Spinal cord (tissue), 10 donors: ENCODE measurements at places on chromosomes 2 and 18. TPM values are rescaled to one million over a fixed set of nuclear protein-coding genes. Genes with fewer than 3 reads are reported as not detected.

Gene CHRNA1
- 0.22 TPM for total RNA-seq

Gene CYTIP
- 5.9 TPM for total RNA-seq

GRCh38 chr2:14422426-14422825, 210.1 kb upstream of the LRATD1 start:
- no peak overlapping the region for H3K4me3 ChIP-seq
- H3K27me3 ChIP-seq = no peaks in the 10 kb centered on the region
- no peak overlapping the region for H3K27ac ChIP-seq
- H3K4me1 ChIP-seq = no peaks in the 10 kb centered on the region
- no peaks in the 10 kb centered on the region for H3K36me3 ChIP-seq

- no peaks in the 10 kb centered on the region for H3K27me3 ChIP-seq
- H3K4me1 ChIP-seq = peaks cover 18% of the 10 kb centered on the region
- no peak for DNase-seq
- no peaks in the 10 kb centered on the region for H3K36me3 ChIP-seq
- H3K4me3 ChIP-seq = no peak overlapping the region
- H3K27ac ChIP-seq = no peak overlapping the region
Observed at GRCh38 chr18:10121786-10122515, 208.1 kb downstream of the VAPA start.

GRCh38 chr2:151395509-151396374, 14.0 kb upstream of the RIF1 start:
- no peak overlapping the region for H3K27ac ChIP-seq
- no peaks in the 10 kb centered on the region for H3K36me3 ChIP-seq
- no peaks in the 10 kb centered on the region for H3K27me3 ChIP-seq
- H3K4me3 ChIP-seq = no peak overlapping the region
- DNase-seq = no peak
- no peaks in the 10 kb centered on the region for H3K4me1 ChIP-seq

DNA sequence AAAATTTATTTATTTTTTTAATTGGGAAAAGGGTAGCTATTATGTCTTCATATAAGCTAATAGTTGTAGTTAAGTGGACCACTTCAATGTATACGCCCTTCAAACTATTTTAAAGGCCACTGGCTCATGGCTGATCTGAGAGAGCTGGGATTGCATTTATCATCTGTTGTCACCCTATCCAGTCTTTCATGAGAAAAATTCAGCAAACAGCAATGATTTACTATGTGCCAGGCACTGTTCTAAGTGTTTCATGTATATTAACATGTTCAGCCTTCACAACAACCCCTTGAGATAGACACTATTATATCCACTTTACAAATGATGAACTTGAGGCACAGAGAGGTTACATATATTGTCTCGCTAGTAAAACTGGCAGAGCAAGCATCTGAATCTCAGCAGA, 66.1 kb upstream of the ZNF397 start:
- no peak for DNase-seq
- no peak overlapping the region for H3K27ac ChIP-seq
- no peak overlapping the region for H3K4me3 ChIP-seq
- no peaks in the 10 kb centered on the region for H3K4me1 ChIP-seq
- H3K27me3 ChIP-seq = no peaks in the 10 kb centered on the region

DNA sequence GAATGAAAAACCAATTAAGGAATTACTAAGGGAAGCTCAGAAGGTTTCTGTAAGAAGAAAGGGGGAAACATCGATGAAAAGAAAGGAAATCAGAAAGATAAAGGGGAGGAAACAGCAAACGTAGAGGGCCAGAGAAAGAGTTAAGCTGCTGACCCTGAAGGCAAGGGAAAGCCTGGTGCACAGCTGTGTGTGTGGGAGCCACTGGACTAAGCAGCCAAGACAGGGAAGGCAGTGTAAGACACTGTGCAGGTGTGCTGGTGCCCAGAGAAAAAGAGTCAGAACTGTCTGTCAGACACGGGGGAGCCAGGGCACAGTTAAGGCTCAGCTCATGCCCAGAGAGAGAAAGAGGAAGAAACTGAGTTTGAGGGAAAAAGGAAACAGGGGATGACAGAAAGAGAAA, 104.0 kb downstream of the HIBCH start:
- no peaks in the 10 kb centered on the region for H3K27me3 ChIP-seq
- H3K27ac ChIP-seq = no peak overlapping the region
- H3K4me3 ChIP-seq = no peak overlapping the region
- peaks cover 18% of the 10 kb centered on the region for H3K4me1 ChIP-seq

DNA sequence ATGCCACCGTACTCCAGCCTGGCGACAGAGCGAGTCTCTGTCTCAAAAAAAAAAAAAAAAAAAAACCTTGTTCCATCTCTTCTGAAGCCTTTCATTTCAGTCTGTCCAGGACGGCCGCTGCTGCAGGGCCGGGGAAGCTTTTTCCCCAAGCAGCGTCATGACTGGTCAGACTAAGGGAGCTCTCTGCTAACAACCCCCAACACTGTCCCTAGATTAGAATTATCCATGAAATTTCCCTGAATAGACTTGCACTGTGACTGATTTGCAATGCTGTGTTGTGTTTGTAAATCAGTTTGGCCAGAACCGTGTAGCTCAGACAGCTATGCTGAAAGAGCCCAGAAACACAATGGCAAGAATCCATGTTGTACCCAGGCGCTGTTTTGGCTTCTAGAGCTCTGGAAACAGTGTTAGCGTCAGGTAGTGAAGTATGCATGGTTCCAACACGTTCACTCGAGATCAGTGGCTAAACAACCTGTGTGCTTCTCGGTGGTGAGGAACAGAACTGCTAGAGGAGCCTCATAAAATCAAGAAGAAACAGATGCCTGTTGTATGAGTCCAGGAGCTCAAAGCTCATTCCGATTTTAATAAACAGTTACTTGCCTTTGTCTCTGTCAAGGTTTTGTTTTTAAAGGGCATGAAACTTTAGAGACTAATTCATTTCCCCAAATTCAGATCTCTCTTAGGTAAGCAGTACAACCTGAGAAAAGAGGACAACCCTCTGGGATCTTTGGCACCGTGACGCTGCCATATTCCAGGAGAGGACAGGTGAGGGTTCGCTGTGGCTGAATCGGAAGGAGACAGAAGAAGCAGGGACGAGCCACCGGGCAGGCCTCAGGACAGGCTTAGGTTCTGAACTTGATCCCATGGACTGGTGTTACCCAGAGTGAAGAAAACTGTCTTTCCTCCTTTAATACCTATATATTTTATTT, 43.5 kb downstream of the GORASP2 start:
- no peak for DNase-seq
- peaks cover 5% of the 10 kb centered on the region for H3K36me3 ChIP-seq
- H3K4me1 ChIP-seq = peaks cover 21% of the 10 kb centered on the region
- no peaks in the 10 kb centered on the region for H3K27me3 ChIP-seq

GRCh38 chr2:142796161-142796560, 81.3 kb upstream of the KYNU start:
- no peaks in the 10 kb centered on the region for H3K4me1 ChIP-seq
- no peak overlapping the region for H3K27ac ChIP-seq
- no peak overlapping the region for H3K4me3 ChIP-seq
- DNase-seq = no peak
- H3K27me3 ChIP-seq = no peaks in the 10 kb centered on the region

DNA sequence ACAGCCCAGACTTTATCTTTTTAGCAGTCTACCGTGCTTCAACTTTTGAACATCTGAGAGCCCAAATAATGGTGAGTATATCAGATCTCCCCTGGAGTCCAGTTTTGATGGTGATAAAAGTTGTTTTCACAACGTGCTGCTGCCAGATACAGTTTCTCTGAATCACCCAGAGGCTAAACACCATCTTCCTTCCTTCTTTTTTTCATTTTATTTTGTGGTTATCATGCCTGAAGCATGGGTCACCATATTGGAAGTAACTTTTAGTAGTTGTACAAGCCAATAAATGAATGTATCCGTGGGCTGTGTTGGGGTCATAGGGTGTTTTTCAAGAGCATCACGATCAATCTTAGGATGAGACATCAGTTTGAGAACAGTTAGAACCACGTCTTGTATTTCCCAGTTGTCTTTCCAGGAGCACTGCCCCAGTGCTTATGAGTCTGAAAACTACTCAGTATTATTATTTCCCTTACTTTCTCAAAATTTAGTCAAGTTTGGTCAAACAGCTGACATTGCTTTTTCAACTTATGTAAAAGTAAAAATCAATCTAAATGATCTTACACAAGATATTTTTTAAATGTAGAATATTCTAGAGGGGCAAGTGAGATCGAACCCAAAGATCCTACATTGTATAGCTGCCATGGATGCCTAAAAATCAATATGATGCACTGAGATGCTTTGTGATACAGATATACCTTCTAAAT, 311.4 kb downstream of the CTNNA2 start:
- no peak overlapping the region for H3K27ac ChIP-seq
- no peaks in the 10 kb centered on the region for H3K36me3 ChIP-seq
- H3K4me1 ChIP-seq = no peaks in the 10 kb centered on the region
- no peak overlapping the region for H3K4me3 ChIP-seq
- DNase-seq = no peak

Gene NT5C1B
- total RNA-seq = not detected

DNA sequence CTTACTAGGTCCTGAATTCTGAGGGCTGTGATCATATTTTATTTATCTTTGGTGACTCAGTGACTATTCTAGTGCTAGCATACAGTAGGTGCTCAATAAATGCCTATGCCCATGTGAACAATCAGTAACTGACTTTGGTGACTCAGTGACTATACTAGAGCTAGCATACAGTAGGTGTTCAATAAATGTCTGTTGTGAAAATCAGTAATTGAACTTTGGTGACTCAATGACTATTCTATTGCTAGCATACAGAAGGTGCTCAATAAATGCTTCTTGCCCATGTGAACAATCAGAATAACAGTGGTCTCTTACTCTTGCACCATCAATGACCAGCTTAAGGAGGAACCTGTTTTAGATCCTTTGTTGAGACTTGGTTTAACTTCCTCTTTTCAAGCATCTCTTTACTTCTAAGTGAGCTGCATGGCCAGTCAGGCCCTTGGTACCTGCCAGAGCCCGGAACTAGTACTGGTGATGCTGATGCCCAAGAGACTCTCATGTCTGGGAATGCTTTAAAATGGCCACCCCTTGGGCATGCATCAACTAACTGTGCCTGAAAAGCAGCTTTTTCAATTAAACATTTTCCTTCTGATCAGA, 214.9 kb upstream of the SPRED2 start:
- no peak overlapping the region for H3K4me3 ChIP-seq
- DNase-seq = no peak
- H3K27me3 ChIP-seq = no peaks in the 10 kb centered on the region
- no peaks in the 10 kb centered on the region for H3K4me1 ChIP-seq

- peaks cover 3% of the 10 kb centered on the region for H3K36me3 ChIP-seq
- peaks cover 14% of the 10 kb centered on the region for H3K4me1 ChIP-seq
- H3K27me3 ChIP-seq = no peaks in the 10 kb centered on the region
- no peak for DNase-seq
- H3K4me3 ChIP-seq = peak overlapping the region; percentile 82
Observed at GRCh38 chr2:196798980-196799379, 503 bp downstream of the GTF3C3 start.

DNA sequence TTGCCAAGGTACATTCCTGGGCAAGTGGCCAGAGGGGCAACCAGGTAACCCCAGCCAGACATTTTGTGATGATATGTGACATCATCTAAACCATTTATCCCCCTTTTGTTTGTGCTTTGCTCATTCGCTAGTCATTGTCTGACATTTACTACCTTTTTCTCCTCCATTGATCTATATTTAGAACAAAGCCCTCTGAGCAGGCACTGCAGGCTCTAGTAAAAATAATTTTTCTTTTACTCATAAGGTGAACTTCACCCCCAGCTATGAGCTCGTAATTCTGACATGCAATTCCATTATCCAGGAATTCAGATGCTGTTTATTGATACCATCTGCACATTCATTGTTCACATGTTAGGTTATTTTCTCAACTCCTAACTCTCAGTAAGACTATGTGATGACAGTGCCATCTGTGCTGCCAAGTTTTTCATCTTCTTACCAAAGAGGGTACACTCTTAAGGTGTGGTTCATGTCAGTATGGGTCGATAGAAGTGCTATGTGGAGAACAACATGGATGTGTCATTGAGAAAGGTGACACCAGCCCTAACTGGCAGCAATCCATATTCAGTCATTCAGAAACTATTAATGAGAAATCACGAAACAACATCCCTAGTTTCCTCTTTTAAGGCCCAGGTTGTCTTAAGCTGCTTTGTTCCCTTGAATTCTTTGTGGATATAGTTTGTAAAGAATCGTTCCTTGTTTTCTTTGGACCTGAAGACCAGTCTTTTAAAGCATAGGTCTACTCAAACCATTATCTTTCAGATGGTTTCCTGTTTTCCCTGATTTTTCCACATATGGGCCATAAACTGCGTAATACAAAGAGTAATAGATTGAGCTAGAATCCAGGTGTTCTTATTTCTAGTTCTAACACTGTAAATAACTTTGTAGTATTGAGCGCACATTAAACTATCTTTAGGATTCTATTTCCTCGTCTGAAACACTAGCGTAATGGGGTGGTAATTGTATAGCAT, 978.1 kb upstream of the CDH2 start:
- no peak overlapping the region for H3K27ac ChIP-seq
- H3K4me1 ChIP-seq = no peaks in the 10 kb centered on the region
- no peaks in the 10 kb centered on the region for H3K36me3 ChIP-seq

Gene TEKT4
- total RNA-seq = 0.69 TPM

Gene TMEFF2
- 14.0 TPM for total RNA-seq

DNA sequence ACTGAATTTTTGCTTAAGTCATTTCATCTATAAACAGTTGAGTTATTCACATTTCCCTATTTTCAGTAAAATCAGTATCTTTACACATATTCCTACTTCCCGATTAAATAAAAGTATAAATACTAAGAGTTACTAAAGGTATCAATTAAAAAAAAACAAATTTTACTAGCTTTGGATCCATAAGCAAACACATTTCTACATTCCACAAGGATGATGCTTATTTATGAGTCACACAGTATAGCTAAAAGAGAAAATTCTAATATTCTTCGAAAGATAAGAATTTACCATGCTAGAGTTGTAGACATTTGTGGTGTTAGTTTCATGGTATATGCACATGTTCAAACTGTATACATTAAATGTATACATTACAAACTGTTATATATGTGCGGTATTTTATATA, 23.7 kb downstream of the PGAP1 start:
- no peaks in the 10 kb centered on the region for H3K4me1 ChIP-seq
- no peak overlapping the region for H3K4me3 ChIP-seq
- H3K36me3 ChIP-seq = peaks cover 15% of the 10 kb centered on the region
- DNase-seq = no peak
- H3K27me3 ChIP-seq = no peaks in the 10 kb centered on the region

GRCh38 chr2:118300832-118301231, 212.6 kb downstream of the INSIG2 start:
- no peaks in the 10 kb centered on the region for H3K27me3 ChIP-seq
- no peak for DNase-seq
- H3K27ac ChIP-seq = no peak overlapping the region

Gene FAM161A
- total RNA-seq = 9.7 TPM

Gene KCNK3
- total RNA-seq = 6.2 TPM

GRCh38 chr2:133490411-133490980, 77.8 kb downstream of the NCKAP5 start:
- H3K27me3 ChIP-seq = no peaks in the 10 kb centered on the region
- no peak overlapping the region for H3K4me3 ChIP-seq
- no peaks in the 10 kb centered on the region for H3K36me3 ChIP-seq
- no peak for DNase-seq
- no peaks in the 10 kb centered on the region for H3K4me1 ChIP-seq
- no peak overlapping the region for H3K27ac ChIP-seq

Gene KCNE4
- 13.3 TPM for total RNA-seq
